ENCODE measurements at places on chromosomes 6 and 20. TPM values are rescaled to one million over a fixed set of nuclear protein-coding genes. Genes with fewer than 3 reads are reported as not detected.

GRCh38 chr6:27518881-27519795, 46.2 kb upstream of the ZNF184 start:
- no peaks in the 10 kb centered on the region for H3K4me1 ChIP-seq
- peak overlapping the region; percentile 69 for H3K4me3 ChIP-seq
- H3K27me3 ChIP-seq, result no peaks in the 10 kb centered on the region
- no peaks in the 10 kb centered on the region for H3K36me3 ChIP-seq

DNA sequence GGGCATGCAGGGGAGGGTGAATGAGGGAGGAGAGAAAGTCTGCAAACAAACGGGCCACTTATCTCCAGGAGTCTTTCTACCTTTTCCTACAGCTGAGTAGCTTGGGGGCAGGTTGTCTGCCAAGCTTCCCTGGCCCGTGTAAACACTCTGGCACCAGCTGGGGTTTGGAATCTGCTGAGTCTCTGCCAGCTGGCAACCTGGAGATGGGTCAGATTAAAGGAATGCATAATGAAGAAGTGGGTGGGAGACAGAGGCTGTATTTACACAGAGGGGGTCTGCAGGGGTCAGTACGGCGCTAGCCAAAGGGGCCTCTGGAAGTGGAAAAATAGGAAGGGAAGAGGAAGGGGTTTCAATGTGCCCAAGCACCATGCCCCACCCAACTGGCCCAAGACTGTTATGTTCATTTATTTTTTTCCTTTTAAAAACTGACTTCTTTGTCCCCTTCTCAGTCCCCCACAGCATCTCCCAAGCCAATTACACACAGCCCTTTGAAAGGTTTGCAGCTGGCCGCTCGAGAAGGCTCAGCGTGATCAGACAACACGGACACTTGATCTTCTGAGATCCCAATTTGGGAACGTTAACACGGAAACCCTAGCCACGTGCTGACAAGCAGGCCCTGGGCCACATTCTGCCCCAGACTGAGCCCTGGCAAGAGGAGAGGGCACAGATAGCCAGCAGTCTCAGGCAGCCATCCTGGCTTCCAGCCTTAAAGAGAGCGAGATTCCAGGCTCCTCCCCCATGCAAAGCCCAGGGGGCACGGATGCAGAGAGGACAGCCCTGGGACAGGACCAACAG, 25.2 kb downstream of the TRAM2 start:
- H3K27me3 ChIP-seq, result no peaks in the 10 kb centered on the region
- H3K27ac ChIP-seq, result no peak overlapping the region
- DNase-seq, result peak; percentile 90
- peaks cover 5% of the 10 kb centered on the region for H3K4me1 ChIP-seq
- H3K4me3 ChIP-seq, result no peak overlapping the region
- H3K36me3 ChIP-seq, result no peaks in the 10 kb centered on the region

The WASF1 gene
- total RNA-seq, result 8.9 TPM

GRCh38 chr6:164086076-164086887, 671.8 kb downstream of the QKI start:
- no peaks in the 10 kb centered on the region for H3K27me3 ChIP-seq
- no peaks in the 10 kb centered on the region for H3K4me1 ChIP-seq

GRCh38 chr6:43736844-43737243, 33.2 kb upstream of the VEGFA start:
- no peak overlapping the region for H3K4me3 ChIP-seq
- DNase-seq, result peak; percentile 20
- no peaks in the 10 kb centered on the region for H3K36me3 ChIP-seq
- H3K27me3 ChIP-seq, result no peaks in the 10 kb centered on the region
- no peaks in the 10 kb centered on the region for H3K4me1 ChIP-seq

GRCh38 chr20:51249781-51250180, 226.9 kb upstream of the KCNG1 start:
- H3K4me1 ChIP-seq, result no peaks in the 10 kb centered on the region
- no peak overlapping the region for H3K4me3 ChIP-seq
- H3K27me3 ChIP-seq, result no peaks in the 10 kb centered on the region

GRCh38 chr6:53431704-53432103, 83.0 kb upstream of the ELOVL5 start:
- H3K27me3 ChIP-seq, result no peaks in the 10 kb centered on the region
- no peak overlapping the region for H3K4me3 ChIP-seq
- no peaks in the 10 kb centered on the region for H3K4me1 ChIP-seq
- no peak for DNase-seq
- H3K36me3 ChIP-seq, result no peaks in the 10 kb centered on the region

The C6orf132 gene
- total RNA-seq, result 3.1 TPM

GRCh38 chr6:19181211-19181610, 656.0 kb upstream of the ID4 start:
- no peaks in the 10 kb centered on the region for H3K27me3 ChIP-seq
- H3K27ac ChIP-seq, result no peak overlapping the region
- H3K4me3 ChIP-seq, result no peak overlapping the region
- no peak for DNase-seq
- H3K4me1 ChIP-seq, result no peaks in the 10 kb centered on the region
- no peaks in the 10 kb centered on the region for H3K36me3 ChIP-seq

GRCh38 chr6:149863698-149864577, at the start of gene LRP11:
Gene LRP11, minus strand, starts transcription at chr6:149864359. Its CDS starts 339 bp downstream, at chr6:149864020.
- no peaks in the 10 kb centered on the region for H3K27me3 ChIP-seq
- H3K36me3 ChIP-seq, result no peaks in the 10 kb centered on the region
- peak within 1 kb of the TSS; percentile 49 for H3K27ac ChIP-seq
- peak within 1 kb of the TSS; percentile 82 for H3K4me3 ChIP-seq
- DNase-seq, result peak; percentile 86

The CFB gene
- total RNA-seq, result 56.7 TPM

- no peak for DNase-seq
- H3K27ac ChIP-seq, result no peak overlapping the region
- H3K36me3 ChIP-seq, result no peaks in the 10 kb centered on the region
- no peaks in the 10 kb centered on the region for H3K4me1 ChIP-seq
Observed at GRCh38 chr6:161631676-161632194, 357.9 kb upstream of the AGPAT4 start.

DNA sequence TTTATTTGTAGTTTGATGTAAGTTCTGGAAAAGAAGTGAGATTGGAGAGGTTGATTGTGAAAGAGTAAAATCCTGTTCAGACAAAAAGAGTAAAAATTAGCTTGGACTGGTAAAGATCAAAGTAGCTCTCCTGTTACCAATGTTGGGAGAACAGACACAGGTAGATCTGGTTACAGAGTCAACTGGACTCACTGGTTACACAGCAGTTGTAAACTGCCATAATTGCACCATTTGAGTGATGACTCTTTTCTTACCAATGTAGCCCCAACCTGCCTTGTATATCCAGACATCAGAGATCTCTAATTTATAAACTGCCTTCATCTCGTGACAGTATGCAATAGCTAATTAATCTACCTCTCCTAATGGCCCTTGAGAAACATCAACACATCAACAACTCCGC, 165.6 kb upstream of the PRSS16 start:
- no peak overlapping the region for H3K27ac ChIP-seq
- no peak overlapping the region for H3K4me3 ChIP-seq
- no peaks in the 10 kb centered on the region for H3K27me3 ChIP-seq
- no peak for DNase-seq
- H3K36me3 ChIP-seq, result no peaks in the 10 kb centered on the region

DNA sequence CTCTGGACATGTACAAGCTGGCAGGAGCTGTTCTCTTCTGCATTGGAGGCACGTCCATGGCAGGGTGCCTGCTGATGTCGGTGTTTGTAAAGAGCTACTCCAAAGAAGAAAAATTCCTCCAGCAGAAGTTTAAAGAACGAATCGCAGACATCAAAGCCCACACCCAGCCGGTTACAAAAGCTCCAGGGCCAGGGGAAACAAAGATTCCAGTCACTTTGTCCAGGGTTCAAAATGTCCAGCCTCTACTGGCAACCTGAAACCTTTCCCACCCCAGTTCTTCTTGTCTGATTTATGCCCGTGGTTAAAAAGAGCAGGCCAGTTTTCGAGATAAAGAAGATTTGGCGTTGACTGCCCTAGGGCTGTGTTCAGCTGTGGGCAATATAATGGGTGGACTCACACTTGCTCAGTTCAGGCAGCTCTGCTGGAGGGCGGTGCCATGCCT, 19.7 kb downstream of the NRSN1 start:
- H3K36me3 ChIP-seq, result no peaks in the 10 kb centered on the region
- H3K27me3 ChIP-seq, result no peaks in the 10 kb centered on the region
- no peaks in the 10 kb centered on the region for H3K4me1 ChIP-seq
- no peak overlapping the region for H3K4me3 ChIP-seq

- H3K4me1 ChIP-seq, result peaks cover 2% of the 10 kb centered on the region
- no peak for DNase-seq
- H3K4me3 ChIP-seq, result no peak overlapping the region
- H3K27ac ChIP-seq, result no peak overlapping the region
- no peaks in the 10 kb centered on the region for H3K27me3 ChIP-seq
- no peaks in the 10 kb centered on the region for H3K36me3 ChIP-seq
Observed at GRCh38 chr6:132964101-132964867, 149.9 kb downstream of the RPS12 start.

The RBPJL gene
- not detected for total RNA-seq

DNA sequence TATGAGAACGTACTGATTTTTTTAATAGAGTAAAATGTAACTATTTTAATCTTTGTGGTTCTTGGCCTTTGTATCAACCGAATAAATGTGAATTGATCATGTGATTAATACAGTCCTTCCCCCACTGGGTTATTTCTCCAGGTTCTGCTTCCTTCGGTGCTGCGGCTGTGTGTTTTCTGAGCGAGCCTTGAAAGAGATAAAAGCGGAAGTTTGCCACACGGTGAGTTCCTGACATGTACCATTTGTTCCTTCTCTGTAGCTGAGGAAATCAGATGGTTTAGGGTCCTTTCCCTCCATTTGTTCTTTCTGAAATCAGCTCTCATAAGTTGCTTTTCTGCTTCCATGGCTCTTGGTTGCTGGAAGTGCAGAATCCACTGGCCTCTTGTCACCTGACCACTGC, 15.5 kb downstream of the RTF2 start:
- H3K27me3 ChIP-seq, result no peaks in the 10 kb centered on the region
- H3K4me3 ChIP-seq, result no peak overlapping the region
- peaks cover 3% of the 10 kb centered on the region for H3K36me3 ChIP-seq

The APOBEC2 gene
- total RNA-seq, result not detected

DNA sequence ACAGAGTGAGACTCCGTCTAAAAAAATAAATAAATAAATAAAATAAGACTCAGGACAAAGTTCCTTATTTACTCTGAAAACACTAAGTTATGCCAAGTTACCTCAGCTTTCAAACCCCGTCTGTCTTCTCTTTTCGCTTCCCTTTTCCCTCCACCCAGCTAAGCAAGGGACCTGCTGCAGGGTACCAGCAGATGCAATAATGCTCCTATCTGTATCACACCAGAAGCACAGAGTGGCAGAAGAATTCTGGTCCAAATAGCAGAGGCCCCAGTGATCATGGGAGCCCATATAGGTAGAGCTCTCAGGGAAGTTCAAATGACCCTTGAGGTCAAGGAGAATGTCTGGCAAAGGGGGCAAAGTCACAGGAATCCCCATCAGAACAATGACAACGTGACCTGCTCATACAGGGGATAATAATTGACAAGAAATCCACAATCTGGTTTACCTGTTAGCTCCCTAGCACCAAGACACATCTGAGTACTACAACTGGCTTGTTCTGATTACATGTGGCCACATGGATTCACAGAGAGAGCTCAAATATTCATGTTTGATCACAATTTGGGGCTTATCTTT, 8.7 kb downstream of the GCM1 start:
- no peak overlapping the region for H3K4me3 ChIP-seq
- no peak overlapping the region for H3K27ac ChIP-seq
- no peaks in the 10 kb centered on the region for H3K36me3 ChIP-seq
- DNase-seq, result no peak
- no peaks in the 10 kb centered on the region for H3K4me1 ChIP-seq

DNA sequence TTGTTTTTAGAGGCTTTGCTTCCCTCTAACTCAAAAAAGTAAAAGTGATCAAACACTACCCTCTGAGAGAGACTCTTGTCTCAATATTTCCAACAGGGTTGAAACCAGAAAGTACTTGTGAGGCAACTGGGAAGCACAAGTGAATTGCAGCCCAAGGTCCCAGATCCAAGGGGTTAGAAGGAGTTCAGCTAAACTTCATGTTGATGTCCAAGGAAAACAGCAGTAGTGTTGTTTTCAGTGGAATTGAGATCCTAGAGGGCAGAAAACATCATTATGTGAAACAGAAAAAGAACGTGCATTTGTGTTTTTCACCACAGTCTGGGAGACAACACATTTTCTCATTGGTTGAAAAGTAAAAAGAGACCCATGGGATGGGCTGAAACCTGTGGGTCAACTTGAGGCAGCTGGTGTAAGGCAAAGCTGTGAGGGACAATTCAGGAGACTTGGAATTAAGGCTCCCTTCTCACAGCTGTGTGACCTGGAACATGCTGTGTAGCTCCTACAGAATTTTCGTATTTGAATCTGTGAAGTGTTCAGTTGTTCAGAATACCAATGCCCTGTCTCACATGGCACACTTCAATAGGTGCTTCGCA, 508.3 kb downstream of the BMP2 start:
- no peak for DNase-seq
- no peaks in the 10 kb centered on the region for H3K27me3 ChIP-seq
- H3K36me3 ChIP-seq, result no peaks in the 10 kb centered on the region
- no peak overlapping the region for H3K27ac ChIP-seq
- H3K4me3 ChIP-seq, result no peak overlapping the region
- H3K4me1 ChIP-seq, result no peaks in the 10 kb centered on the region

The CD24 gene
- 8.0 TPM for total RNA-seq

DNA sequence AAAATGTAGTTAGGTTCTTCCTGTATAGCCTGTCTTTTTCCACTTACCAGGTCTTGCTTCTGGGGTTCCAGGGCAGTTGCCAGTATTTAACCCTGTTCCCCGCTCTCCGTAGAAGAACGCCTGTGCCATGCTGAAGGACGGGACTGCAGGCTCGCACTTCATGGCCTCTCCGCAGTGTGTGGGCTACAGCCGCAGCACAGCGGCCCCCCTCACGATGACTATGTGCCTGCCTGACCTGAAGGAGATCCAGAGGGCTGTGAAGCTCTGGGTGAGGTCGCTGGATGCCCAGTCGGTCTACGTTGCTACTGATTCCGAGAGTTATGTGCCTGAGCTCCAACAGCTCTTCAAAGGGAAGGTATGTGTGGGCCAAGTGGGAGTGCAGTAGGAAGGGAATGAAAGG, 23.0 kb downstream of the POFUT1 start:
- H3K4me1 ChIP-seq, result no peaks in the 10 kb centered on the region
- H3K27me3 ChIP-seq, result no peaks in the 10 kb centered on the region
- H3K27ac ChIP-seq, result no peak overlapping the region

GRCh38 chr20:59183751-59184150, 20.1 kb downstream of the ZNF831 start:
- H3K27me3 ChIP-seq, result no peaks in the 10 kb centered on the region
- no peaks in the 10 kb centered on the region for H3K4me1 ChIP-seq
- no peaks in the 10 kb centered on the region for H3K36me3 ChIP-seq
- no peak for DNase-seq
- no peak overlapping the region for H3K4me3 ChIP-seq

GRCh38 chr6:24195836-24196597, 70.0 kb downstream of the NRSN1 start:
- H3K27ac ChIP-seq, result no peak overlapping the region
- no peaks in the 10 kb centered on the region for H3K27me3 ChIP-seq
- H3K4me1 ChIP-seq, result no peaks in the 10 kb centered on the region
- no peak overlapping the region for H3K4me3 ChIP-seq
- no peak for DNase-seq

The HINT3 gene
- 16.2 TPM for total RNA-seq

All from aorta (tissue), 5 donors.